ENCODE measurements at places on chromosomes 16 and 17.

DNA sequence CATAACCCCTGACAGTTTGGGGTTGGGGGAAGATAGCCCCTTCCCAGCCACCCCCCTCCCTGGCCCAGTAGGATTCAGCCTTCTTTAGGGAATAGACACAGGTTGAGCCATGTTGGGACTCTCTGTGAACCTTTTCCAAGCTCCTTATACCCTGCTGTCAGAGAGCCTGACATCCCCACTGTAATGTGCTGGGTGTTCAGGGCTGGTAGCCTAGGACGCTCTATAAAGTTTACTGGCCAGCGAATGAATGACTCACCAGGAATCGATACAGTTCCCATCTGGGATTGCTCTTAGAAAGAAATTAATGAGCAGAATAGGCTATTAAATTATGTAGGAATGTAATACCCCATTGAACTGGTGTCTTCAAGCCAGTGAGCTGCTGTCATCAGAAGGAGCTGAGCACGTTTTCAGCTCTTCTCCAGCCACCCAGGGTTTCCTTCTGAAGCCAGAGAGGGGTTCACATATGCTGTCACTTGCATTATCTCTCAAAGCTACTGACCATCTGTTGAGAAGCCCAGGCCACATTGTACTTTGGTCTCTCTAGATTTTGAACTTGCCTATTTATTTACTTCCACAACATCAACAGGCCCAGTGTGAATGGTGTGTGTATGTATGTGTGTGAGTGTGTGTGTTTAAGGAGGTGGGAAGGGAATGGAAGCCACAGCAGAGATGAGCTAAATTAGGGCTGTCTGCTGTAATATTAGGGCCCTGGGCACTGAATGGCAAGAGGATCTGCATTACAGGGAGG lies 64.9 kb downstream of the SPACA3 start:
- no peak for DNase-seq

DNA sequence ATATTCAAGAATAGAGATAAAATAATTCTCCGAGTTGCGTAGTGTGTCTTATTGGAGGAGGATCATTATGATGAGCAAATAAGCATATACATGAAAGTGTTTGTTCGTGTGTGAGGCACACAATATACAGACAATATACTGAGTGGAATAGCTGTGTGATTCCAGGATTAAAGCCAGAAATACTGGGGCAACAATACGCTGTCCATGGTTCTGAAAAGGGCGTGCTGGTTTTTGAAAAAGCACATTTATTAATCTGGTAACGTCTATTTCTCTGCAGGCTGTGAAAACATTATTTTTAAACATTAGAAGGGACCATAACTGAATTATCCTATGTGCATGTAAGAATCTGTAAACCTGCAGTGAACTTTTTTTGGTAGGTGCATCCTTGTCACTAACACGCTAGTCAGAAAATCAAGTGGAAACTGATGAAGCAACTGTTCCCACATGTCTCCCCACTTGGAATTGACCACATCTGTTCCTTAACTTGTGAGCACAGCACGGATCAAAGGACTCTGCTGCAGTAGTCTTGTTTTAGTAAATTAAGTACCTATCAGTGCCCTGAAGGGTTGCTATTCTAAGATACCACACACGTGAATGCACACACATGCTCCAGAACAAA lies 346.0 kb downstream of the GRIN2A start:
- DNase-seq: no peak

- DNase-seq: no peak
Measured at GRCh38 chr16:12904329-12904671, 2.9 kb downstream of the SHISA9 start.

GRCh38 chr17:43878260-43879175 lies 28.8 kb downstream of the MPP2 start:
- peak; percentile 73 for DNase-seq

GRCh38 chr16:23072769-23073549 lies 76.3 kb downstream of the USP31 start:
- no peak for DNase-seq

DNA sequence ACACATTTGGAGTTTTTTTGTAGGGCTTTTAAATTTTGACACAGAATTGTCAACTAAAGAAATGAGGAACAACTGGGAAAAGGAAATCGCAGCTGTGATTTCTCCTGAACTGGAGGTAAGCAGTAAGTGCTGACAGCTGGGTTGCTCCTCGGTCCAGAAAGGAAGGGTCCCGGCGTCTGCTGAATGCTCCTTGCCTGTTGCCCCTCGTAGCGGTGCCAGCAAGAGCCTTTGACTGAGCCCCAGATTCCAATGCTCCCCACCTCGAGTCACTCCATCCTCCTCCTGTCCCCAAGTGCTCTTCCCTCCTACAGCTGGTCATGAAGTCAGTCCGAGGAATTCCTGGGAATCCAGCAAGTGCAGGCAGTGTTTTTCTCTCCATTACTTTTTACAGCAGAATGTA lies 32.0 kb upstream of the ENDOV start:
- no peak for DNase-seq

- no peak for DNase-seq
Measured at GRCh38 chr17:31446195-31446967, 54.9 kb downstream of the RAB11FIP4 start.

- no peak for DNase-seq
Measured at GRCh38 chr16:6211644-6212043, 1114.0 kb upstream of the EEF2KMT start.
